ENCODE measurements at places on chromosomes 2 and 18.

DNA sequence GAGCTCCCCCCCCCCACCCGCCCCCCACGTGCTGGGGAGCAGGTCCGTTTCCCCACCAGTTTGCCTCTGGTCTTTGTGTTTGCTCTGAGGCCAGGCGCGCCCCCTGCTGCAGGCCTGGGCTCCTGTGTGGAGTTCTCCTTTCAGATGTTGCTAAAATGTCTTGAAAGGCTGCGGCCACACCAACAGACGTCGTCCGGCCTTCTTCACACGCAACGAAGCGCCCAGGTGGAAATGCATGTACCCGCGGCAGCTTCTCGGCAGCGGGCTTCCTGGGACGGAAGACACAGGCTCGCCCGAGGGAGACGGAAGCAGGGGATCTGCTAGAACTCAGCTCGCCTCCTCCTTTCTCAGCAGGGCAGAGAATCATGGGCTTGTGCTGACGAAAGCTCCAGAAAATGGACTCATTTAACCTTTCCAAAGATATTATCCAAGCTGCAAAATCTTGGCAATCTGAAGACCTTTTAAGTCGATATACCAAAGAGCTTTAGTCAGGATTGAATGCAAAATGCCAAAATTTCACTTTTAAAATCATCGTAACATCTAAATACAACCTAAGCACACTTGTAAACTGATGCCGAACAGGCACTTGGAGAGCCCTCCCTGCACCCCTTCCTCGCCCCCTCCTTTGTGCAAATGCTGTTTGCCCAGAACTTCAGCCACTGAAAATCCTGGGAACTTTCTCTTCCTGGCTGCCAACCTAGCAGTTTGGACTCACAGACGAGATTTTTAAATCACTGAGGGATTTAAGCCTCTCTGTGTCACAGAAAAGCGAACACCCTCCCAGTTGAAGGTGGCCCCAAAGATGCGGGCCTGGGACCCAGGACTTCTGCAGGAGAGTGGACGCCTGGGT lies 125.5 kb upstream of the ZNF516 start:
- DNase-seq, result no peak

GRCh38 chr18:8091035-8091434 lies 518.2 kb upstream of the RAB12 start:
- DNase-seq, result no peak

DNA sequence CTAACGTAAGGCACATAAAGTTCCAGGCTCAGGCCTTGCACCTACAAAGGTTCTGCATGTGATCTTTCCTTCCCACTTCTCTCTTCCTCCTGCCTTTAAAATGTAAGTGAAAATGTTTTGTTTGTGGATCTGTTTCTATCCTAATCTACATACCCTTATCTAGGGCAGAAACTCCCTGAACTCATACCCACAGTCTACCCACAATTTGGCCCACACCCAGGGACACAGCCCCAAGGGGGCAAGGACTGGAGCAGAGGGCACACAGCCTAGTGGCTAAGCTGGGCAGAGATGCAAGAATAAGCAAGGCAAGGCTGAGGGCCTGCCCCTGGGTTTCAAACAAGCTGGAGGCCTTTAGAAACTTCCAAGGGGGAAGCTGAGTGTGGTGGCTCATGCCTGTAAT lies 71.0 kb downstream of the HS1BP3 start:
- DNase-seq, result no peak

- DNase-seq, result no peak
Measured at GRCh38 chr2:50392185-50392584, 639.7 kb downstream of the NRXN1 start.

GRCh38 chr2:11805920-11806319 lies 59.5 kb downstream of the LPIN1 start:
- no peak for DNase-seq

GRCh38 chr2:218063896-218064295 lies 5.2 kb upstream of the RUFY4 start:
- no peak for DNase-seq

DNA sequence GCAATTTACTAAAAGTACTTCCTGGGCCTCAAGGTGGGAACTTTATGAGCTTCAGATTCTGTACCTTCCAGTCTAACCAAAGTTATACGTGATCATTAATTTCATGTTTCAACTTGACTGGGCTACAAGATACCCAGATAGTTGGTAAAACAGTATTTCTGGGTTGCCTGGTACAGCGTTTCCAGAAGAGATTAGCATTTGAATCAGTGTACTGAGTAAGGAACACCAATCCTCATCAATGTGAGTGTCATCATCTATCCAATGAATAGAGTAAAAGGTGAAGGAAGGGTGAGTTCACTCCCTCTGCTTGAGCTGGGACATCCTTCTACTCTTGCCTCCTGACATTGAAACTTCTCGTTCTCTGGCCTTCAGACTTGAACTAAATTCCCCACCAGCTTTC lies 274.5 kb upstream of the ID2 start:
- DNase-seq, result no peak

DNA sequence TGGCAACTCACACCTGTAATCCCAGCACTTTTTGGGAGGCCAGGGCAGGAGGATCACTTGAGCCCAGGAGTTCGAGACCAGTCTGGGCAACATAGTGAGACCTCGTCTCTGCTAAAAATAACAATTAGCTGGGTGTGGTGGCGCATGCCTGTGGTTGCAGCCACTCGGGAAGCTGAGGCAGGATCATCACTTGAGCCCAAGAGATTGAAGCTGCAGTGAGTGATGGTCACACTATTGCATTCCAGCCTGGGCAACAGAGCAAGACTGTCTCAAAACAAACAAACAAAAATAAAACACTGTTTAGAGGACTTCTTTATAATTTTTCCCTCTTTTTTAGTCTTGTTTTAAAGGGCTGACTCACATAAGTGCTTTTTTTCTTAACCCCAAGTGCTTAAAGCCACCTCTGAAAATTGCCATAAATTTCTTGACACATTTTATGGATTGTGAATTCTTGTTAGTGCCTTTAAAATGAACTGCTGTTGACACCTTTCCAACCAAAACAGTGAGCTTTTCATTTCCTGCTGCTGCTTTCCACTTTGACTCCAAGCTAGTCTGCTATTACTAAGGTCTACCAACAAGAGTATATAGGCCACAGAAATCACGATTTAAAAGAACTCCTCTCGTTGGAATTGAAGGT lies 41.7 kb downstream of the CYP20A1 start:
- no peak for DNase-seq

All from NCI-H1694 (cell line).